Osteoblast (primary cell): ENCODE measurements at places on chromosomes 16 and 17.

DNA sequence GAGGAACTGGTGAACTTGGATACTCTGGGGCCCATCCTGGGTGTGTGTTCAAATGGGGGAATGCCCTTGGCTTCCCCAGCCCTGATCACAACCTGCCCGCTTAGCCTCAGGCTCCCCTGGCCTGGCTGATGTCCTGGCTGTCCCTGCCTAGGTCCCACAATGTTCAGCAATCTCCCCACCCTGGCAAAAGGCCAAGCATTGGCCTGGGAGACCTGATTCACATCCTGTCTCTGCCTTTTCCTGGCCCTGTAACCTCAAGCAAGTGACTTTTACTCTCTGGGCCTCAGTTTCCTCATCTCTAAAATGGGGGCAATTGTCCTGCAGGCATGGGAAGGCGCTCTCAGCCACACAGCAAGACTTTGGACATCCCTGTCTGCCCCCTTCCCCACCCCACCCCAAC lies 14.4 kb downstream of the CPNE2 start:
- DNase-seq, result peak; percentile 25

DNA sequence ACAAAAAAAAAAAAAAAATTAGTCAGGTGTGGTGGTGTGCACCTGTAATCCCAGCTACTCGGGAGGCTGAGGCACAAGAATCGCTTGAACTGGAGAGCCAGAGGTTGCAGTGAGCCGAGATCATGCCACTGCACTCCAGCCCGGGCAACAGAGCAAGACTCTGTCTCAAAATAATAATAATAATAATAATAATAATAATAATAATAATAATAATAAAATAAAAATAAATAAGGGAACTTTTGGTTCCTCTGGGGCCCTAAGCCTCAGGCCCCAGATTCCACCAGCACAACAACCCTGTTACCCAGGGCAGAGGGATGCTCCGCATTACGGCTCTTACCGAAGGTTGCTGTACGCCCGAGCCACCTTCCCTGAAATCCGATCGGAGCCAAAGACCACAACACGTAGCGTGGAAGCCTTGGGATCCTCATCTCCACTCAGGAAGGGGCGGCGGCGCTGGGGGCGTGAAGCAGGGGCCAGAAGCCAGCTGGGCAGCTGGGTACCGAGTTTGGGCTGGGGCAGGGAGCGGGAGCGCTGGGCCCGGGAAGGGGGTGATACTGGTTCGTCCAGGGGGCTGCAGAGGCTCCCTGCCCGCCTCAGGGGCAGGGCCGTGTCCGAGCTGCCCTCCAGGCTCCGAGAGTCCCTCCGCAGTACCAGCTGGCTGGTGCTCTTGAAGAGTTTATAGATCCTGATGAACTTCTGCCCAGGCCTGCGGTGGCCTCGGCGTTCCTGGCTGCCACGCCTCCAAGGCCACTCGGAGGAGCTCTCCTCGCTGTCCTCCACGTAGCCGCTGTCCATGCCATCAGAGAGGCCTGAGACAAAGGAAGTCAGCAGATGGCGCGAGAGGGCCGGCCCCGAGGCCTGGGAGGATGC lies 20.6 kb upstream of the PIK3R6 start:
- DNase-seq, result peak; percentile 94

DNA sequence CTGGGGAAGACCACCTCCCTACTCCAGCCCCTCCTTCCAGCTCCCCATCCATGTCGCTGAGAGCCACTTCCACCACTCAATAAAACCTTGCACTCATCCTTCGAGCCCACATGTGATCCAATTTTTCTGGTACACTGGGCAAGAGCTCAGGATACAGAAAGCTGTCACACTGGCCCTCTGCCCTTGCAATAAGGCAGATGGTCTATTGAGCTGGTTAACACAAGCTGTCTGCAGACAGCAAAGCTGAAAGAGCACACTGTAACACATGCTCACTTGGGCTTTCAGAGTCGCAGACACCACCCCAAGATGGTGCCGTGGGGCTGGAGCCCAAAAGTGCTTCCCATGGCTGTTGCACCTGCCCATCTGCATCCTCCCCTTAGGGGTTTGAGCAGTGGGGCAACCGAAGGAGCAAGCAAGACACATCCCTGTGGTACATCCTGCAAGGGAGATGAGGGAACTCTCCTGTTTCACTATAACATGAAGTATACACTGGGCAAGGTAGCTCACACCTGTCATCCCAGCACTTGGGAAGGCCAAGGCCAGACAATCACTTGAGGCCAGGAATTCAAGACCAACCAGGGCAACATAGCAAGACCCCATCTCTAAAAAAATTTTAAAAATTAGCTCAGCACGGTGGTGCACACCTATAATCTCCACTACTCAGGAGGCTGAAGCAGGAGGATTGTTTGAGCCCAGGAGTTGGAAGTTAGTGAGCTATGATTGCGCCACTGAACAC lies 52.8 kb upstream of the C17orf78 start:
- no peak for DNase-seq

- no peak for DNase-seq
Observed at GRCh38 chr17:70750983-70751382, 581.7 kb downstream of the KCNJ2 start.

DNA sequence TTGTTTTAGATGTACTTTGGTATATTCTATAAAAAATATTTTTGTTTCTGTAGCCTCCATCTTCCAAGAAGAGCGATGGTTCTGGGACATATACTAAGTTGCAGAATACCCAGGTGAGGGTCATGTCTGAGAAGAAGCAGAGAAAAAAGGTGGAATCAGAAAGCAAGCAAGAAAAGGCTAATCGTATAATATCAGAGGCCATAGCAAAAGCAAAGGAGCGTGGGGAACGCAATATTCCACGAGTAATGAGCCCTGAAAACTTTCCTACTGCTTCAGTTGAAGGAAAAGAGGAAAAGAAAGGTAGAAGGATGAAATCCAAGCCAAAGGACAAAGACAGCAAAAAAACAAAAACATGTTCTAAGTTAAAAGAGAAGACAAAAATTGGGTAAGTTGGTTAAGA lies 154.6 kb downstream of the CHD9 start:
- DNase-seq, result no peak

DNA sequence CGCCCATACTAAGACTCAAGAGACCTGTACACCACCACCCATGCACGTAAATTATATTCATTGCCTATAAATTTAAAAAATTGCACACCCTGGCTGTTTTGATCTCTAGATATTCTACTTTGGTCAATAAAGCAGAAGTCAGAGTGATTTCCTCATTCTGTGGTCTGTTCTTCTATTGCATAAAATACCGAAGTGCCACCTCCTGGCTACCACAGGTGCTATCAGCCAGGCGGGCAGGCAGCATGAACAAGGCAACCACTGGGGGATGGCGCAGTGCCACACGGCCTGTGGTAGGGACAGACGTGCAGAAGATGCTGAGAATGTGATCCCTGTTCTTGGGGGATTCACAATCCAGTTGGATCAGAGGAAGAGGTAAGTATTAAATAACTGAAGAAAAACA lies 122.3 kb downstream of the CDK5R1 start:
- DNase-seq, result no peak

GRCh38 chr17:74445158-74445557 lies 13.3 kb downstream of the GPRC5C start:
- DNase-seq, result peak; percentile 6

DNA sequence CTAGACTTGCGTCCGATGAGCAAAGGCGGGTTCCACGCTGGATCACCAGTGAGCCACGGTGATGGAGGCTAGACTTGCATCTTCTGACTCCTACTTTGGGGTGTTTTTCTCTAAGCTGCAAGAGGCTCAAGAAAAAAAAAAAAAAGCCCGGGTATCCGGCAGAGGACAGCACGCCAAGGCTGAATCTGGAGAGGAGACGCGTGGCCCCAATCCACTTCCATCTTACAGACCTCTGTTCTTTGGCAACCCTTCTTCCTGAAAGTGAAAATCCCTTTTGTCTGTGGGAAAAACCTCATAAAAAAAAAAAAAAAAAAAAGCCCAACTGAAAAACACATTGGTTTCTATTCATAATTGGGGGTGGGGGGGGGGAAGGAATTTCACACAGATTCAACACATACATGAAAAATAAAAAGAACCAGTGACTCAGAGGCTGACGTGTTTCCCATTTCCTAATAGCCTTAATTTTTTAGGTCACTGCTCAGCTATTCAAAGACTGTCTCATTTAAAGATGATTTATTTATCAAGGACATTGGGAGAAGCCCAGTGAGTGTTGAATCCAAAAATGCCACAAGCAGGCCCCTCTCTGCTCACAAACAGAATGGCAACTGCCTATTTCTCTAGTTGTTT lies 258.3 kb downstream of the FOXL1 start:
- peak; percentile 94 for DNase-seq

- DNase-seq, result peak; percentile 82
Observed at GRCh38 chr16:84266451-84266850, 26.6 kb upstream of the KCNG4 start.

DNA sequence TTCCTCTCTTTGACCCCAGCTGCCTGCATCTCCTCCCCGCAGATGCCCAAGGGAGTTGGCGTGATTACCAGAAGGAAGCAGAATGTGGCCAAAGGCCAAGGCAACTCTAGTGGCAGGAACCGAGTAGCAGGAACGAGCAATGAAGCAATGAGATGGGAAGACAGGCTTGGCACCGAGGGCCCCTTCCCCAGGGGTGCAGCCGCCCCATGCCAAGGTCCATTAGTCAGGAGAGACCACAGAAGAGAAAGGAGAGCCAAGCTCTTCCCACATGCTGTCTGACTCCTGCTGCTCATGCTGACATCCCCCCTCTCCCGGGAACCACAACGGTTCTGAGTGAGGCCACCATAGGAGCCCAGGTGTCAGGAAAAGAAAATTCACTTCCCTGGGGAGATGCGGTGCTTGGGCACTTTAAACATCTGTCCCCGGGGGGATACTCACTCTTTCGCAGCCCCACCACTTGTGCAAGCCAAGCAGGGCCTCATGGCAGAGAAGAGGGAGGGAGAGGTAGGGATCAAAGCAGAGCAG lies 67.4 kb downstream of the MYO18A start:
- peak; percentile 94 for DNase-seq

DNA sequence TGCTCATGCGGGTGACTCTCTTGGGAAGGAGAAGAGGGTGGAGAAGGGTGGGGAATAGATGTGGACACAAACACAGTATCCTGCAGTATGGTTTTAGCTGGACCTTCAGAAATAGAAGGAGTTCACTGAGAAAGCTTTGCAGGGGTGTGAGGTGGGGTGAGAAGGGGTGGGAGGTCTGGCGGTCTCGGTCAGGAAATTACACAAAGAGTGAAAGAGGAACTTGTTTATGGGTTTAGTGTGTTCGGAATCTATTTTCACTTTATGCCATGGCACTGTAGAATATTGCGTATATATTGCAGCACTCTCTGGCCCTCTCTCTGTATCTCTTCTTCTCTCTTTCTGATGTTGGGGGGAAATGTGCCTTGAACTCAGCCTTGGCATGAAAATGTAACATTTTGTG lies 148.2 kb upstream of the GOT2 start:
- DNase-seq, result no peak

DNA sequence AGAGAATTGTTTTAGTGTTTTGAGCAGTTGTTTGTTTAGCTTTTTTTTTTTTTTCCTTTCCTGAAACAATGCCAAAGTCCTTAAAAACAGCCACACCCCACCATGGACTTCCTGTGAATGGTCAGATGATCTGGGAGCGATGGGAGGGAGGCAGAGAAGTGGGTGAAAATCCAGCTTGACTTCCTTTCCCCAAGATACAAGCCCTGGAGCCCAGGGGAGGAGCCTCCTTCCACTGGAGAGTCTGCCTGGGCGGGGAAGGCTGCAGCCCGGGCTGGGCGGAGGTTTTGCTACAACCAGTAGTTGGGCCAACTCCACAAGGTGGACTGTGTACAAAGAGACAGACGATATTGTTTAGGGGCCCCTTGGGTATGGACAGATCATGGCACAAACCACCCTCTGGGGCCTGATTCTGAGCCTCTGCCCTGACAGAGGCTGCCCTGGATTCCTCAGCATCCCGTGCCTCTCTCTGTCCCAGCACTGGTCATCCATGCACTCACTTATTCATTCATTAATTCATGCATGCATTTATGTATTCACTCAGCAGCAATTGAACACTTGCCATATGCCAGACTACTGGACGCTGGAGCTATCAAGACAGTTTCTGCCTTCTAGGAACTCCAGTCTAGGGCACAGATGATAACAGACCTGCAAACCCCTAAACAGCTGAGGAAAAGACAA lies 29.8 kb downstream of the WSB1 start:
- no peak for DNase-seq

DNA sequence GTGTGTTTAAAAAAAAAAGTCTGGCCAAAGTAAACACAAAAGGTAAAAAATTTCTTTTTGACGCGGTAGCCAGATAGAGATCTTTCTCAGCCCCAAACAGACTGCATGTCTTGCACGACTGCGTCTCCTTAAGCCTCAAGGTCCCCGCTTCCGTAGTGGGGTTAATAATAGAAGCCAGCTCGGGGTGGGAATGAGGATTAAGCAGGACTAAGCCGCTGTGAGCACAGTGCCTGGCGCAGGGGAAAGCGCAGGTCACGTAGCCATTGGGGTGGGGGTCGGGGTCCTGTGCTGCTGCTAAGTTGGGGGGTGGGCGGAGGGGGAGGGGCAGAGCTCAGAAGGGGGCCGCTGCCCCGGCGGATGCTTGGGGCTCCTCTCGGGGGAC lies 521 bp downstream of the GGA2 start:
- DNase-seq, result peak; percentile 83

GRCh38 chr16:69483611-69484010 lies 59.2 kb downstream of the CYB5B start:
- DNase-seq, result no peak

- DNase-seq, result peak; percentile 71
Observed at GRCh38 chr17:81888988-81889595, 2.3 kb downstream of the ALYREF start.

GRCh38 chr17:74042744-74043486 lies 160.6 kb upstream of the RPL38 start:
- DNase-seq, result peak; percentile 97

- DNase-seq, result no peak
Observed at GRCh38 chr17:8909586-8910270, 42.3 kb upstream of the PIK3R6 start.

DNA sequence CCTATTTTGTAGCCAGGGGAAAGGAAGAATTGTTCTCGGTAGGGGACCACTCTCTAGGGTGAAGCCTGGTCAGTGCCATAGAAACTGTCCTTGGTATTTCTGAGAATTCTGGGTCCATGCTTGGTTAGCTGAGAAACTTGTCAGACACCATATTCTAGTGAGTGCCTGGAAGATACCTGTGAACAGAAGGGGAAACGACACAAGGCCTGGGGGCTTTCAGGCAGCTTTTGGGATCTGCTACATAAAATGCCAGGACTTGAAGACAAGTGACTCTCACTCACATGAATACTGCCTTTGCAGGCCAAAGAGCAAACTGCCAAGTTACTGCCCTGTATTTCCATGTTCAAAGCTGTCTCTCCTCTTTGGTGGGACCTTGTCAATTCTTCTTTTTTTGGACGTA lies 18.3 kb downstream of the ODF4 start:
- no peak for DNase-seq

DNA sequence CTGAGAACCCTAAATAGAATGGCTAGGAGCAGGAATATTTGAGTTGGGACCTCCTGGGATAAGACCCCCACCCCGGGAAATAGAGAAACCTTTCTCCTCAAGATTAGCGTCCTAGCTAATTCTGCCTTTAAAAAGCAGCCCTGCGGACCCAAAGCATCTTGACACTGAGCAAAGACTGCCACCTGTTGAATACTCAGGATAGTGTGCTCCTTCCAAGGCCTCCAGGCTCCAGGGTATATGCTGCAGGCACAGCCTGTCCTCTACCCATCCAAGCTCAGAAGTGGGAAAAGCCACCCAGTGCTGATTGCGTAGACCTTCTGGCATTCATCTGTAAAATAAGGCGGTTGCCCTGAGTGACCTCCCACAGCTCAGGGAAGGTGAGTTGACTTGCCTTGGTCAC lies 456.2 kb upstream of the DYNLRB2 start:
- peak; percentile 54 for DNase-seq

GRCh38 chr16:48537275-48537674 lies 72.7 kb downstream of the N4BP1 start:
- DNase-seq, result peak; percentile 79
